NCI-H748 treated with DMSO at 0.1 percent for 48 hours (cell line): ENCODE measurements at places on chromosomes 2 and 18.

GRCh38 chr2:145807968-145808367, 1288.0 kb upstream of the ZEB2 start:
- DNase-seq = no peak

DNA sequence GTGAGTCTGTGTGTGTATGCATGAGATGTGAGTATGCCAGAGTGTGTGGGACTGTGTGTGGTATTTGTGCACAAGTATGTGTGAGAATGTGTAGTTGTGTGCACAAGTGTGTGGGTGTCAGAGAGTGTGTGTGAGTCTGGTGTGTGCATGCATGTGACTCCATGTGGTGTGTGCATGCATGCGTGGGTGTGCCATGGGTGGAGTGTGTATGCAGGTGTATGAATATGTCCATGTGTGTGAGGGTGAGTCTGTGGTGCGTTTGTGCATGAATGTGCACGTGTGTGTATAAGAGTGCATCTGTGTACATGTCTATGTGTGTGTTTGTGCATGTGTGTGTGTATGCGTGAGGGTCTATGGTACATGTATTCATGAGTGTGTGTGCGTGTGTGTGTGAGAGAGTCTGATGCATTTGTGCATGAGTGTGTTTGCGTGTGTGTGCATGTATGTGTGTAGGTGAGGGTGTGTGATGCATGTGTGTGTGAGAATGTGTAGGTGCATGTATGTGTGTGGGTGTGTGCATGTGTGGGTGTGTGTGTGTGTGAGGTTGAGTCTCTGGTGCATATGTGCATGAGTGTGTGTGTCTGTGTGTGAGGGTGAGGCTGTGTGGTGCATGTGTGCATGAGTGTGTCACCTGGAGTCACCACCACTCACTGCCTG, 226.8 kb downstream of the LDLRAD4 start:
- no peak for DNase-seq

DNA sequence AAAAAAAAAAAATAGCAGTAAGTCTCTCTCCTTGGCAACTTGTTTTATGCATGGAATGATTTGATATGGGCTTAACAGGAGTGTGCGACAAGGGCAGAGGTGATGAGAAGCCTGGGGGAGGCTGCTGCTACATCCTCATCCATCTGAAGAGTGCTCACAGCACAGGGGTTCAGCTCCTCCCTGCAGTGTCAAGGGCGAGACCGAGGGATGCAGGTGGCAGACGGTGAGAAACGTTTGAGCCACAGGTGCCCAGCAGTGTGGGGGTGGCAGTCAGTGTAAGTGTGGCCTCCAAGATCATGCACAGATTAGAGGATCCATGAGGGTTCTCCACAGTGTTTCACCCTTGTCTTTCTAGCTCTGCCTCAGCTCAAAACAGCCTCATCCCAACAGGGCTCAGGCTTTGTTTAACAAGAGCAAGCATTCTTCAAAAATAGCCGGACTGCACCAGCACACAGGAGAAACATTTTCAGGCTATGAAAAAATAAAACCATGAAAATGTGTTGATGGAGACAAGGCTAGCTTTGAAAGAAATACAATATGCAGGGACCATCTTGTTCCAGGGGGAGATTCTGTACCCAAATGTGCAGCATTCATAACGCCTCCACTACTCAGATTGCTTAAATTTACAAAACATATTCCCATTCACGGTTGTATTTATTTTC, 324.5 kb upstream of the MYT1L start:
- DNase-seq = no peak

- DNase-seq = no peak
Observed at GRCh38 chr2:219461047-219461514, 26.4 kb downstream of the SPEG start.

GRCh38 chr2:167293172-167293781, 405.0 kb downstream of the XIRP2 start:
- no peak for DNase-seq

DNA sequence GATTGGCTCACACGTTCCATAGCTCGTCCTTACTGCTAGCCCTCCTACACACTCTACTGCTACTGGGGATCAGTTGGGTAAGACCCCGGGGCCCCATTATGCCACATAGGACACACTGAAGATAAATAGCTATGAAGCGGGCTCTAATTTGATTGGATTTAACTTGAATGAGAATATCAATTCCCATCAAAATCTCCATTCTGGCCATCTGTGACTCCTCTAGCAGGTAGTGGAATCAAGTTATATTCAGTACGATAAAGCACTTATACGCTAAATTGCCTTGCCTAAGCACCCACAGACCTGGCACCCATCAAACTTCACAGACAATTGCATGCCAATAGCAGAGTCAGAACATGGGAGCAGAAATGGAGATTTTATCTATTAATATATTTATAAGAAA, 39.8 kb downstream of the CCDC68 start:
- no peak for DNase-seq

DNA sequence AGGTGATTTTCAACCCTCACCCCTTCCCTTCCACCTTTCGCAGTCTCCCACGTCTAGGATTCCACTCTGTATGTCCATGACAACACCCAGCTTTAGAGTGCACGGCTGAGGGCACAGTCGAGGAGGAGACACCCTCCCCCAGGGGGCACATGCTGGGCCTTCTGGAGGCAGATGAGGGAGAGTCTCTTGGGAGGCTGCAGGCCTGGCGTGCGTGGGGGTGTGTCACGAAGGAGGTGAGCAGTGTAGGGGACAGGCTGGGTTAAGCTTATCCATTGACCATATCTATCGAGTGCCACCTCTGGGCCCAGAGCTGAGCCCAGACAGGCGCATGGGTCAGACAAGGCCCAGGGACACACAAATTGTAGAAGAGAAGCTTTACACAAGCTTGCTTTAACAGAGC, 18.8 kb downstream of the PROC start:
- DNase-seq = no peak

GRCh38 chr2:86397986-86398385, 43.2 kb upstream of the KDM3A start:
- no peak for DNase-seq

GRCh38 chr2:14678761-14679160, 46.2 kb downstream of the LRATD1 start:
- no peak for DNase-seq

GRCh38 chr18:50902797-50903196, 23.9 kb downstream of the ME2 start:
- DNase-seq = no peak

DNA sequence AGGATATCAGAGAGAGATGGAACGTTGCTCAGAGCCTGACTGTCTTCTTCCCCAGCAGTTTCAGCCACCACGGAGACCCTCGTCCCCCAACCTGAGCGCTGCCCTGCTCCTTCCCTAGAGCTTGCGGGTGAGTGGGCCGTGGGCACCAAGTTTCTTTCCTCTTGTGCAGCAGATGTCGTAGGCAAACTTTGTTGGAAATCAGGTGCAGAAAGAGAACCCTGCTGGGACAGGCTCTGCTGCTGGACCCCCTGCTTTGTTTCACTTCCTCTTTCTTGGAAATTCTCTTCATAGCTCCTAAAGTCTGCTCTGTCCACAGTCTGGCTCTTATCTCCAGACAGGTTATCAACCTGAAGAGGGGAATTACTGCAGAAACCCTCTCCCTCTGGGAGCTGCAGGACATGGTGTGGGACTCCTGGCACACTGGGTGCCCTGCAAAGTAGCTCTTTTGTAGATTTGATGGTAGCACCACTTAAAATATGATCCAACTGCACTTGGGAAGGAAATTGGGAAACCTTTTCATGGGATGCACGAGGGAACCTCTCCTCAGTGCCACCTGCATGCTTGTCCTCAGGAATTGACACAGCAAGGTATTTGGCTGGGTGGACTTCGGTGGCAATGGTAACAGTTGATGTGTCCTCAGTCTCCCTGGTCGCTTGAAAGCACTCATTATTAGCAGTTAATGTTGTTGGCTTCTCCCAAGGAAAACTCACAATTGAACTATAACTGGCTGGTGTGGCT, 92.2 kb downstream of the ALPK2 start:
- no peak for DNase-seq

DNA sequence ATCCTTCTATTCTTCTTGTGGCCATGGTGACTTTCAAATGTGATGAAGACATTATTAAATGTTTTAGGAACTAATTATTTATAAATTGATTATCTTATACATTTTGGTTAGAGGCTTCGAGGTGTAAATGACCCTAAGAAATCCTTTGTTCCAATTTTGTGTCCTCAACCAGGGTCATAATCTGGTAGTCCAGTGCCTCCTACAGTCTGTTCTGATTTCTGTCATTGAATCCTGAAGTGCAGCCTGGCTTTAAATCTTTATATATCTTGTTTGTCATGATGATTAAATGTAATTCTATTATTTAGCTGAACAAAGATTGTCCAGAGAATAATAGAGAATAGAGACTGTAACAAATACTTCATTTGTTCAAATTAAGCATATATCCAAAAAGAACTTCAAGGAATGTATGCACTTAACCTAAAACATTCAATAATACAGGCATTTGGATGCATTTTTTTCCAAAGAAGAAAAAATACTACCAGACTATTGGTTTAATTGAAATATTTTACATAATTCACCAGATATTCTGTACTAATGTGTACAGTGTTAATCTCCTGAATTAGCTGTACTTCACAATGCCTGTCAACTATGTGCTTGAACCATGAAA, 89.8 kb downstream of the PRPF40A start:
- no peak for DNase-seq

GRCh38 chr2:19689646-19690168, 212.1 kb downstream of the TTC32 start:
- DNase-seq = no peak

GRCh38 chr2:227456772-227457171, 15.2 kb upstream of the AGFG1 start:
- DNase-seq = no peak

GRCh38 chr2:118291251-118291880, 203.1 kb downstream of the INSIG2 start:
- DNase-seq = no peak

- DNase-seq = no peak
Observed at GRCh38 chr18:55152801-55153200, 193.5 kb upstream of the CCDC68 start.

DNA sequence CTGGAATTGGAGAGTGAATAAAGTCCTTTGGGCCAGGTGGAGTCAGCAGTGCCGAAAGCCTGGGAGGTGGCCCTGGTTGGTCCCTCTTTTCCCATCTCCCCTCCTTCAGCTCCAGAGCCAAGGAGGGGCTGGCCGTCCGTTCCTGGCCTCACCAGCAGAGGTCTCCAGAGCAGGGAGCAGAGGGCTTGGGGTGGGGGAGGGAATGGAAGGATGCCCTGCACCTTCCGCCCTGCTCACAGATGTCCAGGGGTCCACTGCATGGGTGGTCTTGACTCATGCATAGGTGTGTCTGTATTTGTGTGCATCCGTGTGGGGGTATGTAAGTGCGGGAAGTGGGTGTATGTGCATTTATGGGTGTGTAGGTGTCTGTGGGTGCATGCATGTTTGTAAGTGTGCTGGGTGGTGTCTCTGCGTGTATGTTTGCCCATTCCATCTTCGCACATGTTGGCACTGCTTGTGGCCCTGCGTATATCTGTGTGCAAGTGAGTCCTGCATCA, 201.8 kb downstream of the ZFP36L2 start:
- no peak for DNase-seq

GRCh38 chr2:127612111-127612822, 33.7 kb upstream of the GPR17 start:
- DNase-seq = no peak

- no peak for DNase-seq
Observed at GRCh38 chr18:53004798-53005197, 664.8 kb downstream of the DCC start.

DNA sequence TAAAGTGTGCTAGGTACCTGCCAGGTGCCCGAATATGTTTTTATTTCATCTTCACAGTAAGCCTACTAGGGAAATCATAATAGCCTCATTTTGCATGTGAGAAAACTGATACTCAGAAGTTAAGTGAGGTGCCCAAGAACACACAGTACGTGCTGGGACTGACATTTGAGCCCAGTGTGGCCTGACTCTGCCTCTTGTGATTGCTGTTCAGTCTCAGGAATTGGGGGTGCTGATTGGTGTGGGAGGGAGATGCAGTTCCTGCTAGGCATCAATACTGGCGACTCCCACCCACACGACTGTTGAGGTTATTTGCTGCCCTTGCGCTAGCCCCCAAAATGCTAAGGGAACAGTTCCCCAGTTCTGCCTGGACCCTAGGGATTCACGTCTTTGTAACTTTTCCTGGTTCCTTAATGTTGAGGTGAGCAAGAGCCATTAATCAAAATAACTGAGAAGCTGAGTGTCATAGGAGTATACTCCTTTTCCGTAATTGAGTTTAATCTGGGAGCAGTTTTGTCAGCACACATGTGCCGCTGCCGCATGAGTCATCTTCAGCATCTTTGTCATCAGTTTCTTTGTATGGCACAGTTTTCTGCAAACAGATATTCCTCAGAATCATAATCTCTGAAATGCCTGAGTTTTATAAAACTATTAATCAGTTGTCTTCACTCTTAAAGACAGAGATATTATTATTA, 120.7 kb downstream of the NCK2 start:
- no peak for DNase-seq

- no peak for DNase-seq
Observed at GRCh38 chr2:8606226-8606625, 75.6 kb upstream of the ID2 start.

GRCh38 chr2:58039170-58039611, 7.4 kb upstream of the VRK2 start:
- DNase-seq = no peak

- no peak for DNase-seq
Observed at GRCh38 chr18:61829108-61829507, 63.7 kb downstream of the RNF152 start.

DNA sequence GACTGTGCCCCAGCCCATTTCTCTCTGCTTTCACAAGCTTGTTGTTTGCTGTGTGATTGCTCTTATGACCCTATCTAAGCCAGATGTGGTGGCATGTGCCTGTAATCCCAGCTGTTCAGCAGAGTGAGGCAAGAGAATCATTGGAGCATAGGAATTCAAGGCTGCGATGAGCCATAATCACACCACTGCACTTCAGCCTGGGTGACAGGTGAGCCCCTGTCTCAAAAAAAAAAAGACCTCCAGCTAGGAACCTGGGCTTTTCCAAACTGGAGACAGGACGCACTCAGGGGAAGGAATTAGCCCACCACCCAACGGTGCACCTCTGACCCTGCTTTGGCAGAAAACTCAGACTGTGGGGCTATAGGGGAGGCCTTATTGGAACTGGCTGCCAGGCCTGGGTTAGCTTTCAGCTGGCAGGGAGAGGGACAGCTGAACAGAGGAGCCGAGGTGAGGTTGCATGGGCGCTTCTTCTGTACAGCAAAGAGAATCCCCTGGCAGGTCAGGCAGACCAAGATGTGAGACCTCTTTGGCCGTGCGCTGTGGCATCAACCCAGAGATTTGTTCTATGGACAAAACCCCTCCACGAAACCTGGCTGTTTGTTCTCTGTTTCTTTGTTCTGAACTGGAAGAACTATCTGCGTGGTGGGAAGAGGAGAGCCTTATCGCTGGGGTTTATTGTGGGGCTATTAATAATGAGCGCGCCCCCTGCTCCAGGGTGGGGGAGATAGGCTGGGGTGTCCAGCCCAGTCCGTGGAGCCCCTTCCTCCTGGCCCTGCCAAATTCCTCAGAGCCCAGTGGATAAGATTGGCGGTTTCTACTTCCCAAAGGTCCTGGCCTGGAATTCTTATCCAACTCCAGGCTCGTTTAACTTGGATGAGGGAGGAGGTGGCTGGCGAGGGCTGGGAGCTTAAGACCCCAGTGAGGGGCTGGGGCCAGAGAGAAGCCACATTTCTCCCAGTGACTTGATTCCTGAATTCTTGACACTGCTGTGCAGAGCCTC, 38.8 kb upstream of the SMAD7 start:
- no peak for DNase-seq
